Right forelimb (tissue), 1 donor: ENCODE measurements at places on chromosomes 4 and X.

GRCh38 chrX:109848461-109849050 lies 115.5 kb upstream of the ACSL4 start:
- DNase-seq, result no peak

DNA sequence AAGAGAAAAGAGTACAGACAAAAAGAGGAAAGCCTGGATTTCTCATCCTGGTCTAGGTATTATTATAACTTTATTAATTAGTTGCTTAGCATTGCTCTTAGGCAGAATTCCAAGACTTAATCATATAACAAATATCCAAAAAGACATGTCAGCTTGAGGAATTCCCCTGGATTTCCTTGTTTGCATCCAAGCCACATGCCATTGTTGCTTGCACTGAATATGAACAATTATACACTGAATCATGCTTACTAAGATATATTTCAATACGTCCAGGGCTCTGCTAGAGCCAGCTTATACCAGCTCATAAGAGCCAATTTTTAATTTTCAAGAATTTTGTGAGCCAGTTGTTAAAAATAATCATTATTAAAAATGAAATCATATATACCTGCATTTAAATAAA lies 5.5 kb upstream of the TLR10 start:
- DNase-seq, result no peak

DNA sequence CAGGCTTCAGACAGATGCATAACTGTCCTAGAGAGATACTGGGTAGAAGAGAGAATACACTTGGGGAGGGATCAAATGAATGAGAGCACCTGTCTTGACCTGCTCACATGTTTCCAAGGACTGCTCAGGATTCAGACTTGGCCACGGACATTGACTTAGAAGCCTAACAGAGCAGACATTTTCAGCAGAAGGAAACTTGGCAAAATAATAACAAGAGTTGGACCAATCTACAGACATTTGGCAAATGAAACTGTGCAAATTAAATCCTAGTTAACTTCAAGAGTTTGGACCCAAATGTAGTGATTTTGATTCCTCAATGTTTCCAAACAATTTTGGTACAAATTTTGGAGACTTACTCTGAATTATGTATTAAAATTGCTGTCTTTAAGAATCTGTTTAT lies 223.9 kb downstream of the CAMK2D start:
- DNase-seq, result no peak

DNA sequence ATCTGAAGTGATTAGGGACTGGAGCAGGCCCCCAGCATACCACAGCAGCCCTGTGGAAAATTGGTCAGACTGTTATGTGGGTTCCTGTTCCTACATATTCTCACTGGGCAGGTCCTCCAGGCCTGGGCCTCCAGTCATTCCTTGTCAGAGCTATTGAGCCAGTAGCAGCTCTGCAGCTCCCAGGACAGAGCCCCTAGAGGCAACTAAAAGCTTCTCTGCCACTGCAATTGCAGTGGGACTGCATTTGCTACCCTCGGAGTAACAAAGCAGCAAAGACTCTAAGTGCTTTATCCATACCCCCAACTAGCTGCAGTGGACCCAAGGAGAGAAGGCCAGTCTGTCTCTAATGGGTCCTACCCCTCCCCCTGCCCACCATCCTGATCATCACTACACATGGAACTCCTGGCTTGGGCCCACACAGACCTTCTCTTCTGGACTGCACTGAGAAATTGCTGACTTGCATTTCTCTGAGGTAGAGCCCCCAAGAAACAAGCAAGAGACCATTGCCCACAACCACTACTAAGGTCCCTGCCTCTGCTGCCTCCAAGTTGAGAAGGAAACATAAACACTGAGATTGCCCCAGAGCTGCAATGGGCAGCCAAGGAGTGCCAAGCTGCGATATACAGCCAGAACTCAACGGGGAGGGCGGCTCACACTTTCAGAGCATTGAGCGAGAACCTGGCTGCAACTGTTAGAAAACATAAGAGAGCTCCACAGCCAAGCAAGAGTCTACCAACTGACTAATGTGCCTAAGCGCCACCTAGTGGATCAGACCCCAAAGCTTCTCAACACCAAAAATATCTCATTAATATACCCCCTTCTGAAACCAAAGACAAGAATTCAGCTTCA lies 738.7 kb upstream of the NDST4 start:
- no peak for DNase-seq

- peak; percentile 77 for DNase-seq
These were observed at the start of gene INPP4B for GRCh38 chr4:142846108-142846728. INPP4B (minus strand) TSS chr4:142846301.

GRCh38 chrX:108439426-108439942 lies at the start of gene COL4A5:
COL4A5 (plus strand) TSS chrX:108439838; CDS start chrX:108440126, 288 bp downstream.
- DNase-seq, result peak; percentile 65

DNA sequence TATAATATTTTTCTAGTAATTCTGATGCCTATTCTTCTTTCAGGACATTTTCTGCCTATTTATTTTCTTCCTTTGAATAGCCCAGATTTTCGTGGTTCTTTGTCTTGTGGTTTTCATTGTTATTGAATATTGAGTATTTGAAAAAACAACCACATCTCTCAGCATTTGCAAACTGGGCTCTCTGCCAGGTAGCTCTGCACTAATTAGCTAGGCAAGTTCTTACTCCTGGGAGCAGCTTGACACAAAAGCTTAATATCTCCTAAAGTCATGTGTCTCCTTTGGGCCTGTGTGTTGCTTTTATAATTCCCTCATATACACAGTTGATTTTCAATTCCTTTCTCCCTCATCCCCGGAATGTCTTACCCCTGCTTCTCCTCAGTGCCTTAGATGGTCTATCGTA lies 413.5 kb upstream of the GRIA3 start:
- DNase-seq, result no peak

DNA sequence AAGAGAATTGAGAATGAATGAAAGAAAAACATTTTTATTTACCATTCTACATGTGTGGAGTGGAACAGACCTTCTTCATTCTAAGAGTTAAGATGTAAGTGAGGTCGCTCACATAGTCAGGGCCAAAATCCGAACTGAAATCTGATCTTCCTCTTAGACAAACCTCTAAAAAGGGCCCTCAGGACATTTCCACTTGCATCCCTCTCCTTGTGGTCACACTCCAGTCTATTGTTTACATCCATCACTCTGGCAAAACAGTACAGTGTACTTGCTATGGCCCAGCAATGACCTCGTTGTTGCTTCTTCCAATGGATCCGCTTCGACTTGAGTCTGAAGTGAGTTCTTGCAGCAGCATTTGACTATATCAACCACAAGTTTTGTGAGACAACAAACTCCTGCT lies 54.2 kb downstream of the MOSPD2 start:
- no peak for DNase-seq

- DNase-seq, result no peak
These were observed at the start of gene TMEM271 for GRCh38 chr4:576245-576821. TMEM271 (minus strand) TSS chr4:576295; CDS start chr4:576062, 233 bp downstream.

DNA sequence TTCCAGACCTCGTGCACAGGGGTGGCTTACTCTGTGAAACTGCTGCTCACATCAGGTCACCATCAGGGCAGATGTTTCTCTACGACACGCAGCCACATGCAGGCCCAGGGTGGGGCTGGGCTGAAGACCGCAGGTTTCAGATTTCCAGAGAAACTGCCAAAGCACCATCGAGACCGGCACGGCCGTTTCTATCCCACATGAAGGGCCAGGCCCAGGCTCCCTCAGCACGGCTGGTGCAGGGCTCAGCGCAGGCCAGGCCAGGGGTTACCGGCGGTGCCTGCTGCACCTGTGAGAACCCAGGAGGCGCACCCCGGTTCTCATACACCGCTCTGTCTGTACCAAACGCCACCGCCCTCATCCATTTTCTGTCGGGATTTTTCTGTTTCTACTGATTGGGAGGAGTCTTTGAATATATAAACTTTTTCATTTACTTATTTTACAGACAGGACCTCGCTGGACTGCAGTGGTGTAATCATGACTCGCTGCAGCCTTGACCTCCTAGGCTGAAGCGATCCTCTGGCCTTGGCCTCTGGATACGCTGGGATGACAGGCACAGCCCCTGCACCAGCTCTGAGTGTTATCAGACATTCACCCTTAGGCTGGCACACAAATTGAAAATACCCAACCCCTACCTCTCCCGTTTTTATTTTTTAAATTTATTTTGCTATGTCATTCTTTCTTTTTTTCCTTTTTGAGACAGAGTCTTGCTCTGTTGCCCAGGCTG lies 17.1 kb downstream of the CTBP1 start:
- DNase-seq, result no peak

- no peak for DNase-seq
These were observed 166.5 kb downstream of the FBXW7 start for GRCh38 chr4:152369203-152369901.

GRCh38 chrX:56994375-56995270 lies 718 bp downstream of the SPIN3 start:
- DNase-seq, result no peak

DNA sequence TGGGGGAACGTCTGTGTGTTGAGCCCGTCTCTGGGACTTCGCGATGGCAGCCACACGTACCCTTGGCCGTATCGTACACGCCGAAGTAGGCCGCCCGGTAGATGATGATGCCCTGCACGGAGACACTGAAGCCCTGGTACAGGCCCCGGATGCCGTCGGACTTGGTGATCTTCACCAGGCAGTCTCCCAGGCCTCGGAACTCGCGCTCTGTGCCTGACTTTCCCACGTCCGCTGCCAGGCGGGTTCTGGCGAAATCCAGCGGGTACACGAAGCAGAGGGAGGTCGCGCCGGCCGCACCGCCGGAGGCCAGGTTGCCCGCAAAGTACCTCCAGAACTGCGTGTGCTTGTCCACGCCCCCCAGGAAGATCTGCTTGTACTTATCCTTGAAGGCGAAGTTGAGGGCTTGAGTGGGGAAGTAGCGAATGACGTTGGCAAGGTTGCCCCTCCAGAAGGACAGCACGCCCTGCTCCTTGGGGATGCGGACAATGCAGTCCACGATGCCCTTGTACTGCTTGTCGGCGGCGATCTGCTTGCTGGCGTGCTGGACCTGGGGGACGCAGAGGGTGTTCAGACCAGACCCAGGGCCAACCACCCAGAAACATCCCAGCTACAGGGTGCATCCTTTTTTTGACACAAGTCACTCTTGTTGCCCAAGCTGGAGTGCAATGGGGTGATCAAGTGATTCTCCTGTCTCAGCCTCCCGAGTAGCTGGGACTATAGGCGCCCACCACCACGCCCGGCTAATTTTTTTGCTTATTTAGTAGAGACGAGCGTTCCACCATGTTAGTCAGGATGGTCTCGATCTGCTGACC lies 2.5 kb downstream of the SLC25A6 start:
- DNase-seq, result no peak

DNA sequence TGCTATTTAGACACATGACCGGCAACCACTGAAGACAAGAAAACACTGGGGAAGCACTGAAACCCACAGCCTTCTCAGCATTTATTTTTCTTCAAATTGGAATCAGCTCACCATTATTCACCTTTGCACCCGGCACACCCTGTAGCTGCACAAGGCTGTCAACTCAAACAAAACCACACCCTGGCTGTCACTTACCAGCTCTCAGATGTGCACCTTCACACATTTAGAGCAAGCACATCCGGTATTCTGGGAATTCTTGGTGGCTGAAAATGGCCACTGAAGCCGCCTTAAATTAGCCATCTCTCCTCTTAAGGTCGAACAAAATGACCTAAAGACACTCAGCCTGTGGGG lies 5.9 kb downstream of the ZFYVE28 start:
- DNase-seq, result no peak

- no peak for DNase-seq
These were observed 11.4 kb upstream of the TAPT1 start for GRCh38 chr4:16237715-16238114.

- no peak for DNase-seq
These were observed 168.2 kb downstream of the C4orf33 start for GRCh38 chr4:129264008-129264657.

DNA sequence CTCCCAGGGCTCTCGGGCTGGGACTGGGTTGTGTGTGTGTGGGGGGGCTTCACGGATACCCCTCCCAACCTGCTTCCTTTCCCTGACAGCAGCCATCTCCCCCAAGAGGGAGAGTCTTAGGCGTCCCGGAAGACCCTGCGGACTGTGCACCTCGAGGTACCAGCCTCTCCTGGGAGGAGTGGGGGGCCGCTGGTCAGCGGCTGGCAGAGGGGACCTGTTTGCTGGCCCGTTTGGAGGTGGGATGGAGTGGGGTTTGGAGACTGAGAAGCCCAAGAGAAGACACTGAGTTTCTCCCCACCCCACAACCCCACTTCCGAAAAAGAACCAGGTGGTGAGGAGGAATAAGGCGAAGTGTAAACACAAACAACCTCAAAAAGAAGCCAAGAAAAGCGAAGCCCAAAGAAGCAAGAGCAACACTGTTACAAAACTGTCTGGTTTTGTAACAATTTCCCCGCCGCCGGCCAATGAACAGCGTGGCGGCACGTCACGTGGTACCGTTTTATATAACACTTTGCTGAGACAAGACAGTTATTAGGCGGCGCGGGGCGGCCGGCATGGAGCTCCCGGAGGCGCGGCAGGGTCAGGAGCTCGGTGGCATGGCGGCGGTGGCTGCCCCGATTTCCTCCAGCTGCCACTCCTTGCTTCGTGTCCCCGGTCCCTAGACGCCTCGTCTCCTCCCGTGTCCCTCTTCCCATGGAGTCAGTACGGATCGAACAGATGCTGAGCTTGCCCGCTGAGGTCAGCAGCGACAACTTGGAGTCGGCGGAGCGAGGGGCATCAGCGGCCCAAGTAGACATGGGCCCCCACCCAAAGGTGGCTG lies at the start of gene LONRF3:
LONRF3 (plus strand) TSS at position 531 of the 820 bp plus-strand sequence; CDS start at position 694, 163 bp downstream.
- peak; percentile 57 for DNase-seq

GRCh38 chr4:159291176-159291575 lies 188.3 kb downstream of the RAPGEF2 start:
- DNase-seq, result no peak
